ENCODE measurements at places on chromosomes 5 and 9. TPM values are rescaled to one million over a fixed set of nuclear protein-coding genes. Genes with fewer than 3 reads are reported as not detected.
A peak's percentile ranks its signal among the peaks of the same experiment; 100 is the strongest.

GRCh38 chr5:33631786-33632185 is 191.0 kb downstream of the TARS1 start:
- no peak for DNase-seq

The WNT8A gene
- total RNA-seq: not detected

DNA sequence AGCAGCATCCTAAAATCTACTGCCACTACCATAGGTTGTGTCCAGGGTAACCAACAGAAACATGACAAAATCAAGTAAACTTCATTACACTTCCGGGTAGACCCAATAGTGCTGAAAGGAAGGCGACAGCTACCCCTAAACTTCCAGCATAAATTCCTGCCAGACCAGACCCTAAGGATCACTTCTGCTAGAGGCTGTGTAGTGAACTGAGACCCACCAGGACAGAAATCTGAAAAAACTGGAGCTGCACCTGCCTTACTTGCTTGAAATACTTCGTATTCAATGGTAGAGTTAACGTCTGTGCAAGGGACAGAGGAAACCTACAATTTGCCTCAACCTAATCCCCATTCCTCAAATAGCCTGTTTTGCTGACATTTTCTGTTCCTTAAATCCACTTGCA is 1.0 kb upstream of the SECISBP2 start:
- DNase-seq: no peak

- DNase-seq: no peak
Measured at GRCh38 chr5:37370550-37370863, 399 bp downstream of the NUP155 start.

DNA sequence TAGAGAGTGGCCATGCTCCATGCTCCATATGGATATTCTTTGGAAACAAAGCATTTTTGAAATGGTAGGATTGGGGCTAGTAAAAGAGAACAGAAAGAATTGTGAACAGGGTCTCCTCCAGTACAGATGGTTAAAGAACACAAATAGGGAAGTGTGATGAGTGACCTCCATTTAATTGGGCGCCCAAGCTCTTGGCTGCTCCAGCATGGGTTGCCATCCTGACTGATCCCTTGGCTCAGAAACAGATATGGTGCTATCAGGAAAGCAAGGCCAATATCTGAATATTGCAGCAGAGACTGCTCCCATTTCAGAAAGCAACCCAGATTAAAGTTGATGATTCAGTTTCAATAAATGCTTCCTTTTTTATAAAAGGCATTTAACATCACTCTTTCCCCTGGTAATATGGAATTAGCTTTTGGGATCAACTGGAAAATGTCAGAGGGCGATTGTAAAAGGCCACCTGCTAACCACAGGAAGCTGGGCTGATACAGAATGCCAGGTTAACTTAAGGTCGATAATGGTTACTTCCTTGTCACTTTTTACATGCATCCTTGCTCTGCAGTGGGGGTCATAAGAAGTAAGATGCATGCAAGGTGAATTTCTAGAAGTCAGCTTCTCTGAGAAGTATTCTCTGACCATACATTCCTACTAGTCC is 52.9 kb downstream of the TMC1 start:
- no peak for DNase-seq

- DNase-seq: no peak
Measured at GRCh38 chr5:61270510-61271165, 61.4 kb upstream of the ZSWIM6 start.

The CAVIN4 gene
- not detected for total RNA-seq

DNA sequence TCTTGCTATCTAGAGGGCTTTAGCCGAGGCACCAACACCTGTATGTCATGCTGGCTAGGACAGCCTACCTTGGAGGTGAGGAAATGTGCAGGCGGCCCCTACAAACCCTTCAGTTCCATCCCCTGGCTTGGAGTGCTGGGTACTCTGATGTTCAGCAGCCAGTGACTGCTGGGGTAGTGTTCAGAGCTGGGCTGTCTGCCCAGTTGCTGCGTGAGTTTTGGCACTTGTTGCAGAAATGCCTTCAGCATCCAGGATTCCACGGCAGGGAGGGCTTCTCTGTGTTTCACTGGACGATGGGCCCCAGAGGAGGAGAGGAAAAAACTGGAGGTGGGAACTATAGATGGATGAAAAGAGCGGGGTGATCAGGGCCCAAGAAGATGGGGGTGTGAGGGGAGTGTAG is 10.4 kb downstream of the SWI5 start:
- DNase-seq: no peak

- peak; percentile 53 for DNase-seq
Measured at GRCh38 chr5:170334626-170335025, 37.0 kb upstream of the LCP2 start.

DNA sequence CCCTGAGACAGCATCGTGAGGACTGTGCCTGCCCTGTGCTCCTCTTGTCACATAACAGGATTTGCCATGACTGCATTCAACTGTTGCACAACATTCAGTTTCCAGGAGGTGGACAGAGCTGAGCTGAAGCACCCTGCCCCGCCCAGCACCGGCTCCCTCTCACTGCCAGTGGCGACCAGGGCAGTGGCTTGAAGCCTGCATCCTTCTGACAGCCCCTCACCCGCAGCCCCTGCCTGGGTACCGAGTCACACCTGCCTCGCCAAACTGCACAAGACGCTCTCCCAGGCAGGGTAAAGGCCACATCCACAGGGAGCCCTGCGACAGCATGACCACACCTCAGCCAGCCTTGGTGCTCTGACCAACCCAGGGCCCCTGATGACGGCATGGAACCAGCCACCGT is 59.9 kb upstream of the ZNF354A start:
- DNase-seq: no peak

- no peak for DNase-seq
Measured at GRCh38 chr5:179225387-179225786, 119.9 kb downstream of the ADAMTS2 start.

The TAF11L10 gene
- total RNA-seq: not detected

GRCh38 chr5:81848362-81848880 is 97.5 kb upstream of the SSBP2 start:
- DNase-seq: no peak

GRCh38 chr5:158409507-158409906 is 550.6 kb upstream of the CLINT1 start:
- no peak for DNase-seq

DNA sequence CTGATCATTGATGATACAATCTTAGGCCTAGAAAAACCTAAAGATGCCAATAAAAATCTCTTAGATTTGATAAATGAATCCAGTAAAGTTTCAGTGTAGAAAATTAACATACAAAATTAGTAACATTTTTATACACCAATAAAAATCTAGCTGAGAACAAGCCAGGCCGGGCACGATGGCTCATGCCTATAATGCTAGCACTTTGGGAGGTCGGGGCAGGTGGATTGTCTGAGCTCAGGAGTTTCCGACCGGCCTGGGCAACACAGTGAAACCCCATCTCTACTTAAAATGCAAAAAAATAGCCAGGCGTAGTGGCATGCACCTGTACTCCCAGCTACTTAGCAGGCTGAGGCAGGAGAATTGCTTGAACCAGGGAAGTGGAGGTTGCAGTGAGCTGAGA is 84.4 kb downstream of the SLCO6A1 start:
- no peak for DNase-seq

DNA sequence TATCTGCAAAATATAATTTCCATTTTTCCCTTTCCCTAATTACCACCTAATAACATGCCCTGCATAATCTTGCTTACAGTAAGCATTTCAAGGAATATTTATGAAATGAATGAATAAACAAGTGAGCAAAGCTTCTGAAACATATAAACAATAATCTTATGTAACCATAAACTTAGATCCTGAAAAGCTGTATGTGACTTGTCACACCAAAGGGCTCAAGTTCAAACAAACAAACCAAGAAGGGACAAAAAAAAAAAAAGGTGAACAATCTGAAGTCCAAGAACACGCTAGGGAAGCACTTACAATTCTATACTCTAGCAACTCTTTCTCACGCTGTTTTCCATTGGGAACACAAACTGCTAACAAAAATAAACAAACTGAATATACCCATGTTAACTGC is 36.3 kb downstream of the PLPP1 start:
- DNase-seq: no peak

- no peak for DNase-seq
Measured at GRCh38 chr5:170211575-170212334, 21.0 kb upstream of the C5orf58 start.

DNA sequence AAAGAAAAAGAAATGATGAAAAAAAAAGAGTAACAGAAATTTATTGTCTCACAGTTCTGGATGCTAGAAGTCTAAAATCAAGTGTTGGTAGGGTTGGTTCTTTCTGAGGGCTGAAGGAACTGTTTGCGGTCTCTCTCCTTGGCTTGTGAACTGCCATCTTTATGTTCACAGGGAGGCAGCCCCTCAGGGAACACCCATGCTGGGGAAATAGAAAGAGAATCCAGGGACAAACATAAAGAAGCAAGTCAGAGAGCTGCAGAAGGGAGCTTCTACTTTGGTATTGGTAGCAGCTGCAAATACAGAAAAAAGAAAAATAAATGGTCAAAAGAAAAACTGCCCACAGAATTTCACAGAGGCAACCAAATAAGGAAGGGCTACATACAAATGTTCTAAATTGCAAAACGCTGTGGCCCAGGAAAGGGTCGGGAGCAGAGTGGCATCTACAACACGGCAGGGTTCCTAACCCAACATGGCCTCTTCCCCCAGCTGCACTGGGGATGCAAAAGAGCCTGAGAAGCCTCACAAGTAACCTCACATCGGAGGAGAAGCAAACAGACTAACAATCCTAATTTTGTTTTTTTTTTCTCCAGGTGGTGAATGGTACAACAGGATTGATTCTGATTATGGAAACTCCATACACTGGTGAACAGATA is 37.4 kb downstream of the ELOVL7 start:
- no peak for DNase-seq

GRCh38 chr9:113579283-113580040 is 115.9 kb downstream of the RGS3 start:
- no peak for DNase-seq

The CD180 gene
- not detected for total RNA-seq

DNA sequence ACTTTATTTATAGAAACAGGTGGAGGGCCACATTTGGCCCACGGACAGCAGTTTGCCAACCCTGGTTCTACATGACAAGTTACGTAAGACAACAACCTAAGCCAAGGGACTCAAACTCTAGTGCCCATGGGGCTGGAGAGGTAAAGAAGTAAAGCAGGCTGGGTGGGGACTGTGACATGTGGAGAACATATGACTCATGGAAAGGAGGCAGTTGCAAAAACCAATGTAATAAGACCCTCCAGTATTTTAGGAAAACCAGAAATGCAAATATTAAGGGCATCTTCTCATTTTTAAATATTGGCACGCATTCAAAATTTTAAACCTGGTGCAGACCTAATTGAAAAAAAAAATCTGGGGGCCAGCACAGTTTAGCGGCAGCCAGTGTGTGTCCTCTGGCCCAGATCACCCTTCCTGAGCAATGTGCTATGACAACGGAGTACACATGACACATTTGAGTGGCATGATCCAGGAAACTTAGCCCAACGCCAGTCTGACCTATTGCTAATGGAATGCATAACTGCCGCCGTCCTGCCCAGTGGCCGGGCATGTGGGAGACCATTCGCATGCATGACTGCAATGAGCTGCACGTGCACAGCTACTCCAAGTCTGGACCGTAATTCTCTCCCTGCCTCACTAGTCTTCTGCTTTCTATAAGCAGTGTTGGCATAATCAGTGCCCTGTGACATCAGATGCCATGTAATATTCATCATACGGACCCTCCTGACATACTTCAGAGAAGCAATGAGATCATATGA is 97.2 kb downstream of the SH3TC2 start:
- DNase-seq: no peak

The CDC25C gene
- total RNA-seq: 8.7 TPM

The PCDHGA10 gene
- not detected for total RNA-seq

- DNase-seq: no peak
Measured at GRCh38 chr5:54442271-54442670, 13.2 kb upstream of the HSPB3 start.

DNA sequence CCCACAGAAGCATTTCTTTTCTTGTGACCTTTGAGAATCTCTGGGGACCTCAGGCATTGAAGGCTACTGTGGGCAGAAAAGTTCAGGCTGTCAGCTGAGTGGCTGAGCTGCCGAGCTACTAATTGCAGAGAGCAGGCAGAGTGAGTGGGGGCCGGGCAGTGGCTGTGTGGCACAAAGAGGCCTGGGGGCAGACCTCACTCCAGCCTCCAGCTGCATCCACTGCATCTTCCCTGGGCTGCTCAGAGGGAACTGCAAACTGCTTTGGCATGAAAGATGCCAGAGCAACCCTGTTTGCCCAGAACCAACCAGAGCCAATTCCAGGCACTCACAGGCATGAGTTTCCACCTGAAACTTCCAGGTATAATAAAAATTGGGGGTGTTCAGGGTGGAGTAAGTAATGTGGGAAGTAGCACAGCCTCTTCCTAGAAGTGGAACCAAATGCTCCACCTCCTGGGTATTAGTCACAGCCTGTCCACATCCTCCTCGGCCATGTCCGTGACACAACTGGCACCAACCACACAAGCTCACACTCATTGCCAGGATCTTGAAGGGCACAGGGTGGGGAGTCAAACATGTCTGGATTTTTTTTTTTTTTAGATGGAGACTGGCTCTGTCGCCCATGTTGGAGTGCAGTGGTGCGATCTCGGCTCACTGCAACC is 548.9 kb downstream of the BNC2 start:
- DNase-seq: no peak

The GGTA1 gene
- not detected for total RNA-seq

- no peak for DNase-seq
Measured at GRCh38 chr9:37925786-37926736, 22.1 kb upstream of the SLC25A51 start.

The CYSTM1 gene
- 16.0 TPM for total RNA-seq

- no peak for DNase-seq
Measured at GRCh38 chr9:117095081-117095480, 319.8 kb downstream of the ASTN2 start.

- DNase-seq: no peak
Measured at GRCh38 chr9:107112707-107113243, 170.3 kb upstream of the RAD23B start.

DNA sequence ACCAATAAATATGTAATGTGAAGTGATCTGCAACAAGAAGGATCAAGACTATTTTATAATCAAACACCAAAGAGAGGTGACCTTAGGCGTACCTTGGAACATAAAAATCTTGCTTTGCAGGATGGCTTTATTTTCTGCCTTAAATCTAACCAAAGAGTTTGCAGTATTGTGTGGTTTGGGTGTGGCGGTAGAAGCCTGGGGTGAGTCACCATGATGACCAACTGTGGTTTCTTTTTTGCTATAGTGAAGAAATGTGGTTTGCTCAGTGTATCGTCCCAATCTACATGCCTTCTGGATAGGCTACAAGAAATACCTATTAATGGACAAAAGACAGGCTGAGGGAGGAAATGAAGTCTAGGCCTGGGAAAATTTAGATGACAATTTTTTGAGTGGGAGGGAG is 5.1 kb upstream of the CAST start:
- DNase-seq: peak; percentile 51

Measured in activated naive CD8-positive, alpha-beta T cell treated with anti-CD3 and anti-CD28 coated beads for 36 hours (primary cell).